Thoracic aorta (tissue), 2 donors: ENCODE measurements at places on chromosomes 1 and 21. TPM values are rescaled to one million over a fixed set of nuclear protein-coding genes. Genes with fewer than 3 reads are reported as not detected.

The RLF gene
- total RNA-seq = 15.7 TPM

DNA sequence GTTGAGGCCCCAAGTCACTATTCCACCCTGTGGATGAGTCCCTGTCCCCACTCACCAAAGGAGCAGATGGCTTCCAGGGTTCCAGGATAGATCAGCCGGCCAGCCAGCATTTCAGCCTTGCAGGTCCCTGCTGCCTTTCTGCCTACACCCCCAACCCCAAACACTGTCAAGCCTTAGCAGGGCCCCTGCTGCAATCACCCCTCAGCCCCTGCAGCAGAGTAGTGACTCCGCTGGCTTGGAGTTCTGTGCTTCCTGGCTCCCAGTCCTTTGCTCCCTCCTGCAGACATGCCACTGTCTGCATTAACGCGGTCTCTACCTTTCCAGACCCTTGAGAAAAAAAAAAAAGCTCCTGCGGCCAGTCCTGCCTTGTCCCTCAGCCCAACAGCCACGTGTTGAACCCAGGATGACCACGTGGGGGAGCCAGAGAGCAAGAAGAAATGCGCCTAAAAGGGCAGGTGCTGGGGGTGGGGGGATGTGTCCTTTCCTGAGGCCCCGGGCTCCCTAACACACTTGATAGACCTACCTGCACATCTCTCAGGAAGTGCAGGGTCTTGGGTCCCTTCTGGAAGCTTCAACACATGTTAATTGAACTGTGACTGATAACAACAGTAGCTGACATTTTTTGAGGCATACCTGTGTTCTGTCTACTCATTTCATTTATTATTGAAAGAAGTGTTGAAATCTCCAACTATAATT lies 37.4 kb downstream of the RASSF5 start:
- H3K36me3 ChIP-seq = no peaks in the 10 kb centered on the region
- H3K4me1 ChIP-seq = peaks cover 13% of the 10 kb centered on the region
- peak; percentile 32 for DNase-seq
- no peaks in the 10 kb centered on the region for H3K27me3 ChIP-seq
- H3K27ac ChIP-seq = no peak overlapping the region
- H3K4me3 ChIP-seq = no peak overlapping the region

GRCh38 chr1:76620371-76620770 lies 246.9 kb upstream of the ST6GALNAC5 start:
- no peak overlapping the region for H3K27ac ChIP-seq
- DNase-seq = no peak
- no peaks in the 10 kb centered on the region for H3K36me3 ChIP-seq
- H3K4me3 ChIP-seq = no peak overlapping the region

DNA sequence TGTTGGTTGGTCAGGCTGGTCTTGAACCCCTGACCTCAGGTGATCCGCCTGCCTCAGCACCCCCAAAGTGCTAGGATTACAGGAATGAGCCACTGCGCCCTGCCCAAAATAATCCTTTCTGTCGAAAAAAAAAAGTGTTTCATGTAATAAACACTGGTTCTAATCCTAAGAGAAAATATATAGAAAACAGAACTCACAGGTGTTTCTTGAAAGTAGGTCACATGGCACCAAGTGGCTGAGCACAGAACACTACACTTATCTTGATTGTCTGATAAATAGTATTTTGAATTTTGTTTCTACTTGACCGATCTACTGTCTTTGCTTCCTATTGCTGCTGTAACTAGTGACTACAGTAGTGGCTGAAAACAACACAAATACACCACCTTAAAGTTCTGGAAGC lies 87.6 kb upstream of the SOD1 start:
- no peaks in the 10 kb centered on the region for H3K27me3 ChIP-seq
- H3K4me3 ChIP-seq = no peak overlapping the region
- H3K36me3 ChIP-seq = no peaks in the 10 kb centered on the region
- no peaks in the 10 kb centered on the region for H3K4me1 ChIP-seq
- no peak overlapping the region for H3K27ac ChIP-seq

GRCh38 chr1:104629589-104629988 lies 879.9 kb downstream of the AMY1C start:
- H3K27ac ChIP-seq = no peak overlapping the region
- no peak overlapping the region for H3K4me3 ChIP-seq
- no peaks in the 10 kb centered on the region for H3K27me3 ChIP-seq
- no peak for DNase-seq
- H3K36me3 ChIP-seq = no peaks in the 10 kb centered on the region

DNA sequence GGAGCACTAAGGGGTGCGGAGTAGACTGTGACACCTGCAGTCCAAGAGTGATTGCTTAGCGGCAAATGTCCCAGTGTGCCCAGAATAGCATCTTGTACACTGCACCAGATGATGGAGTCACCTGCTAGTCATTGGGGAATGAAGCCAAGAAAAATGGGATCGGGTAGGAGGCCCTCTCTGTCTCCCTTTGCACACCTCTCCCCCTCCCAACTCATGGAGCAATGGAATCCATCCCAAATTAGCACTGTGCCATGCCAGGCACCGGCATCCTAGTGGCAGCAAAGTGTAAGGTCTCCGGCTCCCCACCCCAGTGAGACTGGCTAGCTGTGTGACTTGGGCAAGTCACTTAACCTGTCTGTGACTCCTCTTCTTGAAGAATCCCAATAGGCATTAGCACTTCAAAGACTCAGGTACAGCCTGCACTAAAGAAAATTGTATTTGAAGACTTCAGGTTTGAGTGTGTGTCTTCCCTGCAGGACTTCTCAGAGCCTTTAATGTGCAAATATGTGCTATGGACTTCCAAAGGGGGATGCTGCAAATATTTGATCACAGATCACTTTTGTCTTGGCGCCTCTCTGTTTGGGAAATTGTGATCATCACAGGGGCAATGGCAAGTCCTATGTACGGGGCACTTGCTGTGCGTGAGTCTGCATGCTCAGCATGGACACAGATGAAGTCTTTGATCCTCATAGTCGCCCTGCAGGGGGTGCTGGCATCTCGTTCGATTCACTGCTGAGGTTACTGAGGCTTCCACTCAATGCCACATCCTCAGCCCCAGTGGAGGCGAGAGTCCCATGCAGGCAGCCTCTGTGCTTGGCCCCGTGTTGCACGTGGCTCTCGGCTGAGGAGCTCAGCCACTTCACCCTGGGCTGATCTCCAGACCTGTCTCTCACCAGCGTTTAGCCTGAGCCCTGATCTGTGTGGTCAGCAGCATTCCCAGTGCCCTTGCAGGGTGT lies 272.9 kb upstream of the C1orf174 start:
- H3K4me3 ChIP-seq = no peak overlapping the region
- no peaks in the 10 kb centered on the region for H3K27me3 ChIP-seq
- H3K27ac ChIP-seq = no peak overlapping the region
- no peaks in the 10 kb centered on the region for H3K4me1 ChIP-seq
- DNase-seq = no peak
